Activated B cell treated with CpG ODN at 0.5 μM for 24 hours (primary cell): ENCODE measurements at places on chromosomes 11 and 22. TPM values are rescaled to one million over a fixed set of nuclear protein-coding genes. Genes with fewer than 3 reads are reported as not detected.

Gene C22orf15
- 0.31 and 0.37 TPM in 2 replicates for total RNA-seq

Gene PATE2
- not detected in 2 replicates for total RNA-seq

Gene MS4A15
- not detected in 2 replicates for total RNA-seq

Gene GAB4
- 0.29 TPM in 1 of 2 replicates, not detected in the other for total RNA-seq

Gene FAM180B
- 0.16 TPM in 1 of 2 replicates, not detected in the other for total RNA-seq

Gene C11orf52
- not detected in 2 replicates for total RNA-seq

Gene ADAMTS15
- not detected in 2 replicates for total RNA-seq

Gene MRGPRF
- not detected in 2 replicates for total RNA-seq

Gene TMEM191C
- 1.3 and 1.5 TPM in 2 replicates for total RNA-seq

Gene DGAT2
- 6.9 and 7.9 TPM in 2 replicates for total RNA-seq

Gene SEPTIN5
- total RNA-seq, result not detected in 2 replicates

Gene ZNF280A
- not detected in 2 replicates for total RNA-seq

Gene AAMDC
- total RNA-seq, result 3.8 and 4.4 TPM in 2 replicates

Gene OR52H1
- total RNA-seq, result 0.20 and 0.22 TPM in 2 replicates

Gene CECR2
- 1.6 and 2.5 TPM in 2 replicates for total RNA-seq

Gene OR10W1
- not detected in 2 replicates for total RNA-seq

Gene IL17REL
- total RNA-seq, result 0.15 and 0.31 TPM in 2 replicates

Gene RHOG
- total RNA-seq, result 163 and 176 TPM in 2 replicates

Gene SYCE3
- total RNA-seq, result not detected in 2 replicates

Gene GRAMD4
- total RNA-seq, result 39.3 and 45.6 TPM in 2 replicates

Gene MOV10L1
- total RNA-seq, result not detected in 2 replicates

Gene E2F8
- 0.82 and 0.88 TPM in 2 replicates for total RNA-seq

Gene ME3
- 0.71 and 1.3 TPM in 2 replicates for total RNA-seq

Gene TAGLN
- total RNA-seq, result 14.2 and 17.9 TPM in 2 replicates

Gene RFPL2
- total RNA-seq, result not detected in 2 replicates

Gene PPP6R3
- 127 and 147 TPM in 2 replicates for total RNA-seq

Gene SCGB1C1
- not detected in 2 replicates for total RNA-seq

Gene LDHAL6A
- not detected in 2 replicates for total RNA-seq

Gene TSGA10IP
- total RNA-seq, result not detected in 2 replicates
